Vagina (tissue), 2 donors: ENCODE measurements at places on chromosomes 7 and 10. TPM values are rescaled to one million over a fixed set of nuclear protein-coding genes. Genes with fewer than 3 reads are reported as not detected.

- H3K27me3 ChIP-seq: no peaks in the 10 kb centered on the region
- no peak for DNase-seq
- no peaks in the 10 kb centered on the region for H3K4me1 ChIP-seq
These were observed 438.0 kb downstream of the ETV1 start for GRCh38 chr7:13551503-13551902.

- peak; percentile 87 for DNase-seq
- H3K4me3 ChIP-seq: no peak overlapping the region
- no peaks in the 10 kb centered on the region for H3K27me3 ChIP-seq
- no peaks in the 10 kb centered on the region for H3K4me1 ChIP-seq
- no peak overlapping the region for H3K27ac ChIP-seq
These were observed 52.9 kb upstream of the PIK3CG start for GRCh38 chr7:106812027-106812643.

GRCh38 chr10:29295813-29296212 is 6.9 kb downstream of the LYZL1 start:
- H3K4me1 ChIP-seq: no peaks in the 10 kb centered on the region
- no peak overlapping the region for H3K27ac ChIP-seq
- no peak for DNase-seq
- no peak overlapping the region for H3K4me3 ChIP-seq

DNA sequence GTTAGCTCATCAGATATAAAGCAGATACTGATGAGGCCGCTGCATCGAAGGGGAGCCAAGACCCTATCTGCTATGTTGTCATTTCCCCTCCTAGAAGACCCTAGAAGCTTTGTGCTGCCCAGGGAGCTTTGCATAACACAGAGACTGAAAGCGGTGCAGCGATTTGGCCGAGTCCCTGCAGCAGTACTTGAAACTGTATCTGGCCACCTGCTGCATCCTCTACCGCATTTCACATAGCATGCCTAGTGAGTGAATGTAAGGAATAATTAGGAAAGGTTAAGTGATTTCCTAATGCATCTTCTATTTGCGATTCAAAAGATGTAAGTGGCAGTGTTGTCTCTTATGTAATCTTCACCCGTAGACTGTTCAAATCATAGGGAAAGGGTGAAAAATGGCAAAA is 106.7 kb downstream of the LRMDA start:
- peaks cover 9% of the 10 kb centered on the region for H3K4me1 ChIP-seq
- no peak overlapping the region for H3K4me3 ChIP-seq
- no peak for DNase-seq
- no peak overlapping the region for H3K27ac ChIP-seq
- H3K27me3 ChIP-seq: no peaks in the 10 kb centered on the region
- no peaks in the 10 kb centered on the region for H3K36me3 ChIP-seq

DNA sequence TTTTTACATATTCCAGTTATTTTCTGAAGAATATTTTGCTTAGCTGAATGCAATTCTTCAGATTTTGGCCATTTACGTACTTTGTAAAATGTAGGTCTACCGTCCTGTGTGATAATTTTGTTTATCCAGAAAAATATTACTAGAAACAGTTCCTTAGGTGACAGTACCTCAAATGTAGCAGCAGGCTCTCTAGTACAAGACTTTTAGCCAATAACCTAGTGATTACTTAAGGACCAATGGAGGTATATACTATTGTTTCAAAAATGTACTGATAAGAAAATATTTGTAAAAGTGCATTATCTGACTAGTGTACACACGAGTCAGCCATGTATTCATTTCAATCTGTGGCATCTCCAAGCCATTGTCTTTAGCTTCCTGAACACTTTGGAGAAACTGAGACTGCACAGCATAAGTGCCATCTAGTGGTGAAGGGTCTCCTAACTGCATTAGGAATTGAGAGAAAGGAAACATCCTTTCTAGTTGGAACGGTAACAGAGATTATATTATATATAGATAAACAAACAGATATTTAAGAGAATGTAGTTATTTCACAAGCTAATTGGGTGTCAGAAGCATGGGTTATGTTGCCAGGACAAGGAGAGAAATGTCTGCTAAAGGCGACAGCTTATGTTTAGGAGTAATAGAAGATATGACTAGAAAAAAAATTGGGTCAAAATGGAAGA is 23.7 kb downstream of the RTKN2 start:
- H3K4me3 ChIP-seq: no peak overlapping the region
- no peaks in the 10 kb centered on the region for H3K27me3 ChIP-seq
- H3K36me3 ChIP-seq: no peaks in the 10 kb centered on the region
- no peak overlapping the region for H3K27ac ChIP-seq

DNA sequence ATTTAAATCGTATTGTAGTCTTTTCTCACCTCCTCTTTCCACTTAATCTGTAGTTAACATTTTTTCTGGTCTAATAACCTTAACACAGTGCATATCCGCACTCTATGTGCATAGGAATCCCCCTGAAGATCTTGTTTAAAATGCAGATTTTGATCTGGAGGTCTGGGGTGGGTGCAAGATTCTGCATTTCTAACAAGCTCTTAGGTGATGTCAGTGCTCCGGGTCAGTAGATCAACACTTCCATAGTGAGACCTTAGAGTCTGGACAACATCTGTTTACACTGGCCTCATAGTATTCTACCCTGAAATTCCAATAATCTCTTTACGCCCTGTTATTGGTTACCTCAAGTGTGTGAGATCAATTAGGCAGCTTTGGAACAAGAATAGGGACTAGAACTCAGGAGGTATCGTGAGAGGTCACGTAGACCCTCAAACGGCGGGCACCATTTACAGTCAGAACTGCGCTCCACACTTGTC is 434 bp upstream of the PLEKHA8 start:
- H3K4me3 ChIP-seq: peak overlapping the region; percentile 86
- H3K4me1 ChIP-seq: peaks cover 71% of the 10 kb centered on the region
- H3K27me3 ChIP-seq: no peaks in the 10 kb centered on the region

- no peak overlapping the region for H3K4me3 ChIP-seq
- peaks cover 10% of the 10 kb centered on the region for H3K4me1 ChIP-seq
- no peaks in the 10 kb centered on the region for H3K36me3 ChIP-seq
- peak overlapping the region; percentile 39 for H3K27ac ChIP-seq
- no peak for DNase-seq
- H3K27me3 ChIP-seq: no peaks in the 10 kb centered on the region
These were observed 68.9 kb downstream of the ZNF365 start for GRCh38 chr10:62442894-62443669.

The CDH23 gene
- total RNA-seq: 10.3 TPM

- no peak overlapping the region for H3K27ac ChIP-seq
- H3K4me3 ChIP-seq: no peak overlapping the region
- peaks cover 12% of the 10 kb centered on the region for H3K4me1 ChIP-seq
- no peaks in the 10 kb centered on the region for H3K36me3 ChIP-seq
These were observed 72.6 kb downstream of the OSBPL3 start for GRCh38 chr7:24907311-24907886.

GRCh38 chr7:54260941-54261371 is 281.2 kb upstream of the VSTM2A start:
- H3K36me3 ChIP-seq: no peaks in the 10 kb centered on the region
- DNase-seq: no peak
- H3K27me3 ChIP-seq: no peaks in the 10 kb centered on the region
- H3K4me1 ChIP-seq: no peaks in the 10 kb centered on the region
- no peak overlapping the region for H3K27ac ChIP-seq

- H3K27me3 ChIP-seq: no peaks in the 10 kb centered on the region
- H3K36me3 ChIP-seq: no peaks in the 10 kb centered on the region
- H3K27ac ChIP-seq: no peak overlapping the region
- H3K4me1 ChIP-seq: no peaks in the 10 kb centered on the region
These were observed 40.1 kb downstream of the REEP3 start for GRCh38 chr10:63561341-63561740.

- no peak for DNase-seq
- no peak overlapping the region for H3K27ac ChIP-seq
- H3K4me1 ChIP-seq: no peaks in the 10 kb centered on the region
- no peak overlapping the region for H3K4me3 ChIP-seq
- H3K36me3 ChIP-seq: no peaks in the 10 kb centered on the region
These were observed 37.1 kb downstream of the TRUB1 start for GRCh38 chr10:114975091-114975490.

GRCh38 chr7:132433301-132433700 is 143.0 kb downstream of the PLXNA4 start:
- no peaks in the 10 kb centered on the region for H3K27me3 ChIP-seq
- H3K4me1 ChIP-seq: no peaks in the 10 kb centered on the region
- no peak for DNase-seq
- no peak overlapping the region for H3K27ac ChIP-seq
- H3K36me3 ChIP-seq: no peaks in the 10 kb centered on the region
- H3K4me3 ChIP-seq: no peak overlapping the region

The ZCWPW1 gene
- 5.9 TPM for total RNA-seq

DNA sequence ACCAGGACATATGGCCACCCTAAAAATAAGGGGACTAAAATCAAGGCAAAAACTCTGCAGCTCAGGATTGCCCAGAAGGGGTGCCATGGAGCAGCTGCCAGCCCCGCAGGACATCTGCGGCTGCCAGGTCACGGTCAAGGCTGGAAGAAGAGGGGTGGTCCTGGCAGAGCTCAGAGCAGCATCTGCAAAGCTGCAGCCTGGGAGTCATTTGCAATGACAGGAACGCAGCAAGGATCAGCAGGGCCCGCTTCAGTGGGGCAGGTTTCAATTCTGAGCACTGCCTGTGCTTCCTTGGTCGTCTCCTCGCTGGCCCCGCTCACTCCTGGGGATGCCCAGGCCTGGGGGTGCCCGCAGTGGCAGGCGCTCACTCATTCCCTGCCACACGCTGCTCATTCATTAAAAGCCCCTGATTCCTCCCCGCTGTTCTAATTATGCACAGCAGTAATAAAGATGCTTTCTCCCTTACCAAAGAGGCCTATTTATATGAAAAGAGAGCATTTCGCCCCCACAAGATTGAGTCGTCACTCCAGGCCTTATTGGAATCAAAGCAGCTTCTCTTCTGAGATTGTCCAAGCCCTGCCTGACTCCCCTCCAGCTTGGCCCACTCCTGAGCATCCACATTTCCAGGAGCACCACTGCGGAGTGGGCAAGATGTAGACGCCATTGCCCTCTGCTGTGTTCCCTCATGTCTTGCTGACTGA is 4.6 kb downstream of the HSPA12A start:
- no peak for DNase-seq
- no peaks in the 10 kb centered on the region for H3K36me3 ChIP-seq
- no peak overlapping the region for H3K27ac ChIP-seq
- peaks cover 19% of the 10 kb centered on the region for H3K4me1 ChIP-seq
- no peaks in the 10 kb centered on the region for H3K27me3 ChIP-seq
